ENCODE measurements at places on chromosomes 3 and 15.

- DNase-seq, result no peak
Observed at GRCh38 chr3:129027544-129027880, 26.4 kb downstream of the EFCC1 start.

- DNase-seq, result peak; percentile 20
Observed at GRCh38 chr3:184145111-184145524, 10.0 kb downstream of the EIF2B5 start.

DNA sequence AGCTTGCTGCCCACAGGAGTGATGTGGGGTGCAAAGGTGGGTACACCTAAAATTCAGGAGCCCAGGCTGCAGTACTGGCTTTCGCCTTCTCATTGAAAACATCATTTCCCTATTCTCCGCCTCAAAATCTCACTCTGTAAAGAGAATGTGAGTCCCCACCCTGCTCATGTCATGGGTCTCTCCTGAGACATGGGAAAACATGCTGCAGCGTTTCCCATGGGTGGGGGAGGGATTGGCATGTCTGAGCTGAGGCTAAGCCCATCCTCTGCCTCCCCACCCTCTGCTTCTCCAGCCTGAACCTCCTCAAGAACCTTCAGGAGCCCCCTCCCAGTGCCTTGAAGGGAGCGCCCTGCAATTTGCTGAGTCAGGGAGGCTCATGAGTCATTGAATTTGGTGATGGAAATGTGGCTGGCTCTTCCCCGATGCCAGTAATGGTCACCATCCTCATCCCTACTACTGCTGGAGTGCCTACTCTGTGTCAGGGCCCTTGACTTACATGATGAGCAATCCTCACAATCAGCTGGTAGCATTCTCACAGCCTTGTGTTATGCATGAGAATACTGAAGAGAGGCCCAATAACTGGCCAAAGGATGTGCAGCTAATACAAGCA, 28.8 kb downstream of the WNT5A start:
- no peak for DNase-seq

DNA sequence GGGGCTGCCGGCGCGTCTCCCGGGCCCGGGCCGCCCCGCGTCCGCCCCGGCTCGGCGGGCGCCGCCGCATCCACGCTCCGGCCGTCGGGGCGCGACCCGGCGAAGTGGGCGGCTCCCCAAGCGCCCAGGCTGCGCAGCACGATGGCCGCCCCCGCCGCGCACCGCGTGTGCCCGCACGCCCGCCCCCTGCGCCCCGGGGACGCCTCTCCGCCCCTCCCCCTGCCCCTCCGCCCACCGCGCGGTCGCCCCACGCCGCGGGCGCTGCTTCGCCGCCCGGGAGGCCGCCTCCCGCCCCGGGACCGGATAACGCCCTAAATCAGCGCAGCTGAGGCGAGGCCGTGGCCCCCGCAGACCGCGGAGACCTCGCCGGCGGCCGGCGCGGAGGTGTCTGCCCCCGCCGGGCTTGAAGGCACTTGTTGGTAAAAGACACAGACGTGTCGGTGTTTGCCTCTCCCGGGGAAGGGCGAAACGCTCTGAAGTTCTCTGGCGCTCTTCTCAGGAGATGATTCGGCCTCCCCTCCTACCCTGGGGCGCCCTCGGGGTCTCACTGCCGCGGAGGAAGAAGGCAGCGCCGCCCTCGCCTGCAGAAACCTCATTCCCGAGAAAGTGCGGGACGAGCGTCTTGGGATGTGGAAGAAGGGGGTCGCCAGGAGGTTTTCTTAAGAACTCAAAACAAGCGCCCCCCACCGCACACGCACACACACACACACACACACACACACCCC, at the start of gene BNC1:
Gene BNC1 (minus strand): TSS at position 106 of the 725 bp plus-strand sequence. CDS start 36 bp downstream, at position 70.
- DNase-seq, result no peak

DNA sequence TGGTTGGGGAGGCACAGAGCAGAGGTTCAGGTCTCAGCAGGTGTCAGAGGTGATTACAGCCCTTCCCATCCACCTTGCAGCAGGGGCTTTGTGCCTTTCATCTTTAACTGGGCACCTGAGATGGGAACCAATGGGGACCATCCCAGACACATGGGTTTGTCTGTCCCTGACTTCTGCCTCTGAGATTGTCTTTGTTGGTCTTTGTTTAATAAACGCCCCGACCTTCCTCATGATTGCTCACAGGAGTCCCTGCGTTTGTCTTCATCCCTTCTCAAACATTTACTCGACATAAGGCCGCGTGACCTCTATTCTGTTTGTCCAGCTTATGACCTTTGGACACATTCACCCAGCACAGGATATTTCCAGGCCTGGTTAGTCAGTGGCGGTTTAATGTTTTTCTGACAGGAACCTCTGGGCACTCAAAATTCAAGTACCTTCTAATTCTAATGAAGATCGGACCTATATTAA, 5.9 kb downstream of the ZSCAN2 start:
- no peak for DNase-seq

- DNase-seq, result no peak
Observed at GRCh38 chr3:61537366-61537765, 24.0 kb upstream of the PTPRG start.

DNA sequence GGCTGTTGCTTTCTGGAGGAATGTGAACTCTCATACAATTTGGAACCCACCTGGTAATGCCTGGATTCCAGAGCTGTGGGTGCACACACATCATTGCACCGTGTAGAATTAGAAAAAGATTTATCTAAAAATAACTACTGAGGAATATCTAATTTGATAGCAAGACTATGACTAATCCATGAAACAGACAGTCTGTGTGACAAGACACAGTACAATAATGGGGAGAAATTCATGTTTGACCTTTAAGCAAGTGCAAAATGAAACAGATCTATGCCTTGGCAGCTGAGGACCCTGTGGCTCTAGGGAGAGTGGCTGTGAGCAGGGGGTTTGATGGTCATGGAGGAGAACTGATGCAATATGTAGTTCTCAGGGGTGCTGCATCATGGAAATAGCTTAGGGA, 7.9 kb upstream of the DOCK3 start:
- DNase-seq, result no peak

DNA sequence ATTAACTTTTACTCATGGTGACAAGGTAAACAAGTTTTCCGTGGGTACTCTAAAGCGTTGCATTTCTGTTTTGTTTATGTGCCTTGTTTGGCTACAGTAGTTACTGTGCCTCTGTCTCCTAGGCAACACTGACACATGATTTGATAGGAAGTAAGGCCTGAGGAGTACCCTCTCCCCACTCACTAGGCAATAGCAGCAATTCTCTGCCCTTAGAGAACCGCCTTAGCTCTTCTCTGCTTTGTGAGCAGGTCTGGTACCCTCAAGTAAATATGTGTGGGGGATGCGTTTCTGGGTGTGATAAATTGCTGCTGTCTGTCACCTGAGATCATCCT, at the start of gene IL5RA:
Gene IL5RA (minus strand): TSS at position 76 of the 332 bp plus-strand sequence. CDS start 5,390 bp downstream, outside the sequence.
- no peak for DNase-seq

DNA sequence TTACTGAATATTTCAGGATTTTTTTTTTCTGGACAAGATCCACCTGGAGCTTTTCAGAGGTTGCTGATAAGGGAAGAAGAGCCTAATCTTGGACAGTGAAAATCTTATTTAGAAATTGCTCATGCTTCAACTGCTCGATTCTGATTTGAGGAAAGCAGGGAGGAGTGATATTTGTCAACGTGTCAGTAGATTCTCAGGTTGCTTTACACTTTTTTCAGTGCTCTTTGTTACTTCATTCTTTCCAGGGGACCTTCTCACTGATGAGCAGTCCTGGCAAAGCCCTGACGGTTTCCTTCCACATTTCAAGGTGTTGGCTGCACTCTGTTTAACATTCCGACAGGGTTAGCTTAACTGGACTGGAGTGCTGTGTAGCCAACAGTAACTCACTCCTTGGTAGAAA, 24.1 kb upstream of the RARB start:
- DNase-seq, result no peak

GRCh38 chr3:72375237-72376076, 472.8 kb downstream of the SHQ1 start:
- DNase-seq, result peak; percentile 59

DNA sequence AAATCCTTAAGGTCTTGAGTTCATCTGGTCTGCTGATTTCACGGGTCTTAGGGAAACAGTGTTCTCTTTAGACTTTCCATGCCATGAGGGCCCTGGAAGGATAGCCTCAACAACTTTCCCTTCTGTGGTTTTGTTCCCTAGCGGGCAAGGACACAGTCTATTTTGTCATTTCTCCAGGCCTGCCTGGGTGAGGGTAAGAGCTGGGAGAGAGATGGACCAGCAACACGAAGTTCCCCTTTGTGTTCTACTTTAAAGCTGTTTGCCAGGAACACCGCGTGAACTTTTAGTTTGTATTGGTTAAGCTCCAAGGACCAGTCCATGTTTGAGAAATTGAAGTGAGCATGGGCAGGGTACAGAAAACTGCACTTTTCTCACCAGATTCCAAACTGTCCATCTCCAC, 20.9 kb downstream of the ST3GAL6 start:
- DNase-seq, result no peak

DNA sequence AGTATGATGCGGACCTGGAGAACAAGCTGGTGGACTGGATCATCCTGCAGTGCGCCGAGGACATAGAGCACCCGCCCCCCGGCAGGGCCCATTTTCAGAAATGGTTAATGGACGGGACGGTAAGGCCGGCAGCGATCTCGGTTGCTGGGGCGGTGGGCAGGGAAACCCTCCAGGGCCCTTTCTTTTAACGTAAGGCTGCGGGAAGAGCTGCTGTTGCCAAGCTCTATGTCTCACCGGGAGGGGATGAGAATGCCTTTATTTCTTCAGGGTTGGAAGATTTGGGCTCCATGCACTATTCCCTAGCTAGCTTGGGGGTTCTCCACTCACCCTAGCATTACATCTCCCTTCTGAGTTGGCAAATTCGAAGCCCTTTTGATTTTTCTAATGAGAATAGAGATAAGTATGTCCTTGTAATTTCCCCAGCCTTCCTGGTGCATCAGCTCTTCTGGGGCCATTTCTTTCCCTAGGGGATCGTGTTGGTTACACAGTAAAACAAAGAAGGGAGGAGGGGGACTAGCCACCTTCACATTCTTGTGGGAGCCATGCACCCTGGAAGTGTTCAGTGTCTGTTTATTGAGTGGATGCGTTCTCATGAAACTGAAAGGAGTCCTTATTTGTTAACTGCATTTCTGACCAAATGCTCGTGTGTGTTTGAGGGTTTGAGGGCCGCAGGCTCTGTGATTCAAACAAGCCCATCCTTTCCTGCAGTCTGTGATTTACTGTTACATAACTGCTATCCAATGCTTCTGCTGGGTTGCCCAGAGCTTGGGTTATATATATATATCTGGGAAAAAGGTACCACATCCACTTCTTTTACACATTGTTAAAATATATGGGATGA, 982 bp downstream of the TAGLN3 start:
- DNase-seq, result no peak

DNA sequence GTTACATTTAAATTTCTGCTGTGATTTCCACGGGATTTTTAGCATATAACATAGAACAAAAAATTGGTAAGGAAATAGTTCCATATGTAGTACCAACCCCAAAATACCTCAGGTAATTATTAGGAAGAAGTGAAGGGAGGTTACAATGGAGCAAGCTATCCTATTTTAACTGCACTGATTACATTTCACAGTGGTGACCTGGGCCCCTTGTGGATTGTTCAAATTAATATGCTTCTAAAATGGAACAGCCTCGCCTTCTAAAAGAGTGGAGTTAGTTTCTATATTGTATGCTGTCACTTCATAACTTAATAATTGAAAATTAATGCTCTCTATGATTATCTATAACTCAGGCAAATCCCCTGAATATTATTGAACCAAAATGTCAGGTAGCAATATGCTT, 651.7 kb upstream of the GBE1 start:
- no peak for DNase-seq

DNA sequence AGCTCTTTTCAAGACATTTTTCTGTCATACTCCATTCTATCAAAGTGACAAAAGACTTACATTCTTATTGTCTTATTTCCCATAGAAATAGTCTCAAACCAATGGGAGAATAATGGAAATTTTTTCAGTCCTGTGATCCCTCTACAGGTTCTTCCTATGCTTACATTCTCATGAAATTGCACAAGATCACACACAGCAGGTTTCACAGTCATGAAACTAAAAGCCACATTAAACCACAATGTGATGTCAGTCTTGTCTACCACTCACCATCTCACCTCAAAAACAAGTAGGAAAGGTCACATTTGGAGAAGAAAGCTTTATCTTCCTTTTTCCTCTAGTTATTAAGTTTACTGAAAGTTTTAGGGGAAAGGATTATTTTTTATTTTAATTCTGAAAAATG, 161.0 kb upstream of the RORA start:
- DNase-seq, result no peak

DNA sequence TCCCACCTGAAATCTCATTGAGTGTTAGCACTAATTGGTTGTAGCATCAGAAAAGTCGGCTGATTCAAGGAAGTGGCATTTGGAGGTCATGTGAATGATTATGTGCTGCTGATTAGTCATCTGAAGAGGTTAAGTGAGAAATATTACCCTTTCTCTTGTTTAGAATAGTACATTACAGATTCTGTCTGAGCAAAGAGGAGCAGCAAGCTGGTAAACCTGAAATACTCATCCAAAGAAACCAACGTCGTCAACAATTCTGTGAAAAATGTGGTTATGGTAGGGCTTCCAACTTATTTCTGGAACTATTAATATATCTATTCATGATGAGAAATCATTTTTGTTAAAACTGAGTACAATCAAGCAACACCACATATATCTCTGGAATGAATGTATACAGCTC, 1024.9 kb downstream of the TUSC7 start:
- DNase-seq, result no peak

GRCh38 chr15:33218071-33218491, 23.6 kb upstream of the FMN1 start:
- no peak for DNase-seq

DNA sequence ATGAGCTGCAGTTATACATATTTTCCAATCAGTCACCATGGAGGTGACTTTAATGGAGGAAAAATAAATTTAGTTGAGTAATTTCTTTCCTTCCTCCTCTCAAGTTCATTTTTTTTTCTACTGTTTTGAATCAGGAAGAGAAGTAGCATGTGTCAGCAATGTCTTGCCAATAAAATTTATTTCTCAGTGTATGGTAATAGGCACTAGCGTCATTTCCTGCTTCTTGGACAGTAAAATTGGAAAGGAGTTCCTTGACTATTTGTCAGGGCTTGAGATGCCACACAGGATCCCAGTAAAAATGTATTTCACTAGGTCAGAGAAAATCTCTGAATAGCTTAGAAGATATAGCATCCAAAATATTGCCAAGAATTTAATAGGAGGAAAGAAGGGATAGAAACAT, 605.9 kb downstream of the ROBO1 start:
- DNase-seq, result no peak

DNA sequence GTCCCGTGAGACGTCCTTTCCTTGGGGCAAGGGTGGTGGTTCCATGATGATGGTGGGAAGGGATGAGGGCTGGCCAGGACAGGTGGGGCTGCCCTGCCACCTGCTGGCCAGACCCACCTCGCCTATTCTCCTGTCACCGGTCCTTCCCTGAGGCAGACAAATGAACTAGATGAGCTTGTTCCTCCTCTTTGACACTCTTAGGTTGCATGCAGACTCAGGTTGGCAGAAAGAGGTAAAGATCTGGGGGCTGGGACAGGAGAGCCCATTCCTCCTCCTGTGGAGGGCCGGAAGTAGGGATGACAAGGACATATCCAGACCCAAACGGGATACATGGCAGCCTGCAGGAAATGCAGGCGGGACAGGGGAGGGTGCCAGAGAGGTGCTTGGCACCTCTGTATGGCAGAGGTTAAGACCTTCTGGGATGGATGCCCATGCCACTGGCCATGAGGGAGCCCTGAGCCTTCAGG, 38.6 kb downstream of the ACSBG1 start:
- peak; percentile 51 for DNase-seq

Data from stimulated activated CD4-positive, alpha-beta T cell treated with anti-CD3 and anti-CD28 coated beads, Interleukin-4, amount 100 ng/mL, for 1 hour (primary cell).